Right renal pelvis (tissue), 4 donors: ENCODE measurements at places on chromosomes 3 and 15.
A peak's percentile ranks its signal among the peaks of the same experiment; 100 is the strongest.

GRCh38 chr15:92586966-92587365 is 68.6 kb downstream of the FAM174B start:
- DNase-seq: no peak

DNA sequence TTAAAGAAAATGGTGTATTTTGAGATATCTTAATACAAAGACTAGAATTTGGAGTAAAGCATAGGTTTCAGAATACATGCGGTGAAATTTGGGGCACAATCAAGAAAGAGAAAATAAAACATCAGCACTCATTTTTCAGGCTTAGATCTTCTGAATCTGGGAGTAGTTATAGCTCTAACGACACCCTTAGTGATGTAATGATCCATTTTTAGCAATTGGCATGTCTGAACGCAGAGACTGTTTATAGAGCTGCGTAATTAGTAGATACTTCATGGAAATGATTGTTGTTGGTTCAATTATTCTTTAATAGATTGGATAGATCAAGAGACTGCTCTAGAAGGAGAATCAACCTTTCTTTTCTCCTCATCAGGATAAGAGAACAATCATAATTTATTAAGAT is 47.5 kb upstream of the SNRK start:
- DNase-seq: no peak

- no peak for DNase-seq
Observed at GRCh38 chr3:12988728-12989454, 84.3 kb downstream of the IQSEC1 start.

DNA sequence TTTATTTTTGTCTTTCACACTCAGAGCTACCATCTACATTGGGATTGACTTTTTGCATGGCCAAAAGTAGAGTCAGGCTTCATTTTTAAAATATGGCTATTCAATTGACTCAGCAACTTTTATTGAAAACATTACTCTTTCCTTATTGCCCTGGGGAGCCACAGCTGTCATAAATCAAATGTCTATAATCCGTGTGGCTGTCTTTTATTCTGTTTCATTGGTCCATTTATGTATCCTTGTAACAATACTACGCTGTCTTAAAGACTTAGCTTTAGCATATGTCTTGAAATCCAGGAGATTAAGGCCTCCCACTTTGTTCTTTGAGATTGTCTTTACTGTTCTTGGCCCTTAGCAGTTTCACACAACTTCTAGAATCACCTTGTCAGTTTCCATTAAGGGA is 55.2 kb downstream of the CEMIP start:
- DNase-seq: no peak

GRCh38 chr3:106208967-106209366 is 340.2 kb upstream of the CBLB start:
- DNase-seq: no peak

DNA sequence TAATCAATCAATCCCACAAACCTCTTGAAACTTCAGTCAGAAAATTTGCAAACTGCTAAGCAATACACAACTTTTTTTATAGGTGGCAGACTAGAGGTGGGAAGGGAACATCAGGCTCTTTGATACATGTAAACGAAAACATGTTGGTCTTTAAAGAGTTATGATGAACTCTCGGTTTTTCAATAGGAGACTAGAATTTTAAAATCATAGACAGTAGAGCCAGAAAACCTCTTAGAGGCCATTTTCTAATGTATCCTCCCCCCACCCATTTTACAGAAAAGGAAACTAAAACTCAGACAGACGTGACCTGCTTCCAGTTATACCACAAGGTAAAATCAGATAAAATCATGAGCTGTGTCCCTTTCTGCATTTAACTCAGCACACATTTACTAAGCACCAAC is 179.1 kb upstream of the LPP start:
- DNase-seq: no peak

GRCh38 chr15:89575656-89576416 is 567 bp downstream of the TICRR start:
- no peak for DNase-seq

GRCh38 chr3:195555110-195555509 is 12.0 kb upstream of the PPP1R2 start:
- DNase-seq: no peak

DNA sequence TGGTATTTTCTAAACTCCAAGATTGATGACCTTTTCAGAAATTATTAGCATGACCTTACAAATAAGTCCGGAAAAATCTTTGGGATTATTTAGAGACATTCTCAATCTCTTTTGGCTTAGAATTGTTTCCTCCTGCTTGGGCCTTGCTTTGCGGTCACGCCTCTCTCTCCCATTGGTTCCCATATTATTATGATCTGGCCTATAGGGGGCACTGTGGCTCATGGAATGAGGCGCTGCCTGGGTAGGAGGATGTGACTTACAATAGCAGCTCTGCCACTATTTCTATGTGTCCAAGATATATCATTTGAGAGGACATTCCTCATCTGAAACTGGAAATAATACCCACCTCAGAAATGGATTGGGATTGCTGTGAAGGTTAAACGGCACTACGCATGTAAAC is 464.9 kb downstream of the MFSD1 start:
- DNase-seq: peak; percentile 20

DNA sequence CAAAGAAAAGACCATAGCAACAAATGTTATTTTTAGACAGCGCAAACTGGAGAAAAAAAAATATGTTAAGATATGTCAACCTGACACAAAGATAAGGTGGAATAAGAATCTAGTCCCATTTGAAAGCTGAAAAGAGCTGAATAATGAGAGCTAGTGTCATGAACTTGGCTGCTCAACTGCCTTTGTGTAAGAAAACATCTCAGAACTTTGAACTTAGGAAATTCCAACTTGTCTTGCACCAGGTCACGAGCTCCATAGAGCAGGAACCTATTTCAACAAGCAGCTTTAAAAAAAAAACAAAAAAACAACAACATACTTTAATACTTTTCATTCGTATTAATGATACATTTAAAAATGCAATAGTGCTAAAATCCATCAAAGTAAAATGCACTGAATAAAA is 79.5 kb downstream of the ZNF280D start:
- DNase-seq: no peak
